ENCODE measurements at places on chromosomes 6 and 20.

- H3K27me3 ChIP-seq, result no peaks in the 10 kb centered on the region
- DNase-seq, result no peak
- no peak overlapping the region for H3K27ac ChIP-seq
- peaks cover 6% of the 10 kb centered on the region for H3K36me3 ChIP-seq
Observed at GRCh38 chr20:53699906-53700305, 106.3 kb upstream of the ZNF217 start.

GRCh38 chr6:37779111-37779800, 40.3 kb upstream of the ZFAND3 start:
- peaks cover 16% of the 10 kb centered on the region for H3K4me1 ChIP-seq
- no peak for DNase-seq
- H3K36me3 ChIP-seq, result no peaks in the 10 kb centered on the region
- H3K27ac ChIP-seq, result no peak overlapping the region

DNA sequence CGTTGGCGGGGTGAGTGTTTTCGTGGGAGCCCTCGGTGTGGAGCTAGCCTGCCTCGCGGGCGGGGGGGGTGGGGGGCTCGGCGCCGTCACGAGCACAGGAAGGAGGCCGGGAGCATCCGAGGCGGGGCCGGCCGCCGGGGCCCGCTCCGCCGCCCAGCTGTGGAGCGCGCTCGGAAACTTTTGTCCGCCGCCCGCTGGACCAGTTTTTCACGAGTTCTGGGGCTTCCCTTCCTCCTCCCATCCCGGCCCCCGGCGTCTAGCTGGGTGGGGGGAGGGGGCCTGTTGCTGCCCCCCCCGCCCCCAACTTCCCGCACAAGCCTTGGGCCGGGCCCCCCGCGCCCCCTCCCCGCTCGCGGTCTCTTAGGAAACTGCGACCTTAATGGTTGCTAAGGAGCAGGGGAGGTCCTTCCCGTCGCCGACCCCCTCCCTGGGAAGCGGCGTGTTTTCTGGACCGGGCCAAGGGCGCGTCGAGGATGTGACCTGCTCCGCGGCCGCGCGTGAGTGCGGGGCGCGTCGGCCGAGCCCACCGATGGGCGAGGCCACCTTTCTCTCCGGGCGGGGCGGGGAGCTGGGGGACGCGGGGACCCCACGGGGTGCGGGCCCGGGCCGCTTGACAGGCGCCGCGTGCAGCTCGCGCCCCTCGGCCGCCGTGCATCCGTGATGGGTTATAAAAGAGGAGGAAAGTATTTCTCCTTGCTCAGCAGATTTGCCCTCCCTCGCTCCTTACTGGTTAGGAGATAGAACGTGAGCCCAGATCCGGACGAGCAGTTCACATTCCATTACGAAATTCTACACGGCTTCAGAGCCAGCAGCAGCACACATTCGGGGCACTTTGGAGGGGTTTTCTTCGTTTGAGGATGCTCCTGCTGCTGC, 1.4 kb downstream of the RREB1 start:
- peak; percentile 59 for DNase-seq
- H3K27ac ChIP-seq, result peak overlapping the region; percentile 91
- peaks cover 9% of the 10 kb centered on the region for H3K27me3 ChIP-seq
- H3K36me3 ChIP-seq, result peaks cover 12% of the 10 kb centered on the region
- H3K4me3 ChIP-seq, result peak overlapping the region; percentile 91
- H3K4me1 ChIP-seq, result peaks cover 55% of the 10 kb centered on the region

- H3K4me1 ChIP-seq, result peaks cover 49% of the 10 kb centered on the region
- peak overlapping the region; percentile 71 for H3K4me3 ChIP-seq
- DNase-seq, result peak; percentile 96
Observed at GRCh38 chr20:62623488-62624324, 18.6 kb upstream of the SLCO4A1 start.

GRCh38 chr6:152062476-152062875, 255.0 kb downstream of the ESR1 start:
- DNase-seq, result no peak
- H3K27me3 ChIP-seq, result no peaks in the 10 kb centered on the region
- H3K27ac ChIP-seq, result no peak overlapping the region
- H3K4me1 ChIP-seq, result no peaks in the 10 kb centered on the region

DNA sequence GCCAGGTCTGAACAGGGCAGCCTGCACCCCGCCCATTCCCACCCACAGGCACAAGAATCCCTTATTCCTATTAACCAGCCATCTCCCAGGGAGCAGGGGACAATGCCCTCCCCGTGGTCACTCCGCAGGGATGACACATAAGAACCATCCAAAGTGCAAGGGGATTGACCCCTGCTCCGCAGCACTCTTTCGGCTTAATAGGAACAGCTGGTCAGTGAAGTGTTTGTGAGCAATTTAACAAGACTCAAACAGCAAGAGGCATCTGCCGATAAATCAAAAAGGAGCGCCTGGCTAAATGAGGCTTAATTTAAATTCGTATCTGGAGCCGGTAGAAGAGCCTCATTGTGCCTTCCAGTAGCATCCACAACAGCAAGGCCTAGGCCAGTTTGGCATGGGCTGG, 389.4 kb downstream of the RNGTT start:
- H3K4me3 ChIP-seq, result no peak overlapping the region
- no peaks in the 10 kb centered on the region for H3K27me3 ChIP-seq
- H3K36me3 ChIP-seq, result no peaks in the 10 kb centered on the region
- DNase-seq, result no peak
- no peaks in the 10 kb centered on the region for H3K4me1 ChIP-seq
- H3K27ac ChIP-seq, result no peak overlapping the region

DNA sequence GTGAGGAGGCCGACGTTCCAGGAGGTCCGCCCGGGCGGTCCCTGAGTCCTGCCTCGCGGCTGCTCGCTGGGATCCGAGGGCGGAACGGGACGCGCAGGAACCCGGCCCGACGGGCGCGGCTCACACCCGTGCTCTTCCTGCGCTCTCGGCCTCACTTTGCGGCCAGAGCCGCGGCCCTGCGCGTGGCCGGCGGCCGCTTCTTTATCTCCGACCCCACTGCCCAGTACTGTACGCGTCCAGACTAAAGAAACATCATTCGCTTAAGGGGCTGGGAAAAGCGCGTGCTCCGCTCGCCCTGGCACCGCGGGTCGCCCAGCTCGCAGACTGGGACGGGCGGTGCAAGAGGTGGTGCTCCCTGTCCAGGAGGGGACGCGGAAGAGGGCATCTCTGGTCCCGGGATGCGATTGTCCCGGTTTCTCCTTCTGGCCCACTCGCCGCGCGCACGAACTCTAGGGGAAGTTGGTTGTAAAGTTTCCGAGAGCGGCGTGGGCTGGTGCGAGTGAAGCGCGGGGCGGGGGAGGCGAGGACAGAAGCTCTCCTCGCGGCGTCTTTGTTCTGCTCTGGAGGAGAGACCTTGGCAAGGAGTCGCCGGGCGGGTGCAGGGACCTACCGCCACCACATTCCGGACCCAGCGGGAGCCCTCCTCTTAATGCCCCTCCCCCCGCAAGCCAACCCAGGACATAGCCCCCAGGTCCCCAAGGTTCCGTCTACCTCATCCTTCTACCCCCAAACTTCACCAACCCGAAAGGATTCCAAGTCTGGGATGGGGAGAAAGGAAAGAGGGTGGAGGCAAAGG, 71.0 kb downstream of the SOX4 start:
- H3K4me1 ChIP-seq, result peaks cover 20% of the 10 kb centered on the region
- no peak overlapping the region for H3K27ac ChIP-seq
- H3K36me3 ChIP-seq, result no peaks in the 10 kb centered on the region
- DNase-seq, result no peak
- no peak overlapping the region for H3K4me3 ChIP-seq
- peaks cover 60% of the 10 kb centered on the region for H3K27me3 ChIP-seq

- DNase-seq, result no peak
- peaks cover 4% of the 10 kb centered on the region for H3K4me1 ChIP-seq
- H3K4me3 ChIP-seq, result no peak overlapping the region
- H3K27ac ChIP-seq, result no peak overlapping the region
- no peaks in the 10 kb centered on the region for H3K36me3 ChIP-seq
- H3K27me3 ChIP-seq, result no peaks in the 10 kb centered on the region
Observed at GRCh38 chr20:44720621-44720996, 5.4 kb downstream of the CCN5 start.

DNA sequence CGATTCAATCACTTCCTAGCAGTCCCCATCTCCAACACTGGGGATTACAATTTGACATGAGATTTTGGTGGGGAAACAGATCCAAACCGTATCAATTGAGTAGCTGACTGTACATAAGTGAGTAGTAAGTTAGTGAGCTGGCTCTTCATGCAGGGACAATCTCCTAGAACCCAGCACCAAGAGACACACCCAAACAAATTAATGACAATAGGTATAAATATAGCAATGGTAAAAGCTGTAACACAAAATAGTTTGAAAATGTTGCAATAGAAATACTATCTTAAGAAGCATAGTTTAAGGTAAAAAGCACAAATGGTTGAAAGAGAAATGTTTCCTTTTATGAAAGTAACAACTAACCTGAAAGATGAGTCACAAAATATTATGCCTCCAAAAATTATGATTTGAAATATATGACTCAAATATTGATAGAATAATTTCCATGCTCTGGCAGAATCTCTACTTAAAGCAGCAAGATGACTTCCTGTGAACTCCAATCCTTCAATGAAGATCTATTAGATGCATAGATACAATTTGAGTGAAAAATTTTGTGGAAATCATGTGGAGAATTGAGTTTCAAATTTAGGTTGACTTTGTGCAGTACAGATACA, 5.4 kb upstream of the SIRPB1 start:
- peak overlapping the region; percentile 34 for H3K27ac ChIP-seq
- no peak overlapping the region for H3K4me3 ChIP-seq
- DNase-seq, result no peak

DNA sequence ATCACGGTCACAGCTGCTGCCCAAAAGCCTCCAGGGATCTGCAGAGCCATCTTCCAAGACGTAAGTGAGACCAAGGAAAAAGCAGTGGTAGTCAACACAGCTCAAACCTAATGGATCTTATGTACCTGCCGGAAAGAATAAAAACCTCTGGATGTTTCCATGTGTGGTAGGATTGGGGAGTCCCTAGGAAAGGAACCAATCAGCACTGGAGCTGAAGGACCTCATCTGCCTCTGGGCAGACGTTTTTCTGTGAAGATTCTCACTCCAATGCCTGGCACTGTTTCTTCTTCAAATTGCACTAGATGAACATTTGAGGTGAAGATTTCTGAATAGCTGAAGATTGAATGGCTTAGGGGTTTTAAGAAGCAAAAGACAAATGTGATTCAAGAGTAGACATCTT, at the start of gene HLA-DQB2:
TSS of gene HLA-DQB2 (minus strand) at position 112 of the 400 bp plus-strand sequence. CDS start at position 50, 62 bp downstream.
- no peaks in the 10 kb centered on the region for H3K36me3 ChIP-seq
- H3K4me1 ChIP-seq, result no peaks in the 10 kb centered on the region
- H3K4me3 ChIP-seq, result no peak within 1 kb of the TSS
- no peak within 1 kb of the TSS for H3K27ac ChIP-seq
- DNase-seq, result no peak
- H3K27me3 ChIP-seq, result peaks cover 64% of the 10 kb centered on the region

GRCh38 chr20:45014671-45015415, 48.5 kb downstream of the STK4 start:
- H3K36me3 ChIP-seq, result peaks cover 45% of the 10 kb centered on the region
- peaks cover 17% of the 10 kb centered on the region for H3K4me1 ChIP-seq
- H3K27ac ChIP-seq, result no peak overlapping the region
- H3K27me3 ChIP-seq, result no peaks in the 10 kb centered on the region
- DNase-seq, result no peak
- H3K4me3 ChIP-seq, result no peak overlapping the region

- no peak overlapping the region for H3K27ac ChIP-seq
- no peak overlapping the region for H3K4me3 ChIP-seq
- DNase-seq, result no peak
- H3K27me3 ChIP-seq, result peaks cover 26% of the 10 kb centered on the region
Observed at GRCh38 chr20:23629542-23630391, 8.0 kb downstream of the CST3 start.

GRCh38 chr6:46170357-46171289, at the start of gene ENPP5:
Gene ENPP5, minus strand, starts transcription at chr6:46170980. Its CDS starts 2,718 bp downstream, at chr6:46168262.
- DNase-seq, result peak; percentile 67
- H3K36me3 ChIP-seq, result no peaks in the 10 kb centered on the region
- peak within 1 kb of the TSS; percentile 68 for H3K4me3 ChIP-seq

- H3K36me3 ChIP-seq, result peaks cover 27% of the 10 kb centered on the region
- no peak for DNase-seq
- H3K27ac ChIP-seq, result peak overlapping the region; percentile 99
- H3K4me3 ChIP-seq, result peak overlapping the region; percentile 94
- H3K4me1 ChIP-seq, result peaks cover 43% of the 10 kb centered on the region
Observed at GRCh38 chr20:59939879-59940128, 301 bp downstream of the PPP1R3D start.

DNA sequence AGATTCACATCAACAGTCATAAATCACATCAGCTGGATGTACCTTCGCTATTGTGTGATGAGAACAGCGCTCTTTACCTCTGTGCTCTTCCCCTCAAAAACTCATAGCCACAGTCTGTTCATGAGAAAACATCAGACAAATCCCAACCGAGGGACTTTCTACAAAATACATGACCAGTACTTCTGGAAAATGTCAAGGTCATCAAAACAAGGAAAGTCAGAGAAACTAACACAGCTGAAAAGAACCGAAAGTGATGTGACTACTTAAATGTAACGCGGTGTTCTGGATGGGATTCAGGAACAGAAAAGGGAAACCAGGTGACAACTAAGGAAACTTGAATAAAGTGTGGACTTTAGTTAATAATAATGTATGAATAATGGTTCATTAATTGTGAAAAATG, 112.0 kb upstream of the CBLN4 start:
- DNase-seq, result no peak
- no peak overlapping the region for H3K27ac ChIP-seq
- no peaks in the 10 kb centered on the region for H3K27me3 ChIP-seq
- H3K4me1 ChIP-seq, result no peaks in the 10 kb centered on the region
